ENCODE measurements at places on chromosomes 12 and 14.

GRCh38 chr12:110039085-110039807, 9.1 kb downstream of the C12orf76 start:
- no peak for DNase-seq

DNA sequence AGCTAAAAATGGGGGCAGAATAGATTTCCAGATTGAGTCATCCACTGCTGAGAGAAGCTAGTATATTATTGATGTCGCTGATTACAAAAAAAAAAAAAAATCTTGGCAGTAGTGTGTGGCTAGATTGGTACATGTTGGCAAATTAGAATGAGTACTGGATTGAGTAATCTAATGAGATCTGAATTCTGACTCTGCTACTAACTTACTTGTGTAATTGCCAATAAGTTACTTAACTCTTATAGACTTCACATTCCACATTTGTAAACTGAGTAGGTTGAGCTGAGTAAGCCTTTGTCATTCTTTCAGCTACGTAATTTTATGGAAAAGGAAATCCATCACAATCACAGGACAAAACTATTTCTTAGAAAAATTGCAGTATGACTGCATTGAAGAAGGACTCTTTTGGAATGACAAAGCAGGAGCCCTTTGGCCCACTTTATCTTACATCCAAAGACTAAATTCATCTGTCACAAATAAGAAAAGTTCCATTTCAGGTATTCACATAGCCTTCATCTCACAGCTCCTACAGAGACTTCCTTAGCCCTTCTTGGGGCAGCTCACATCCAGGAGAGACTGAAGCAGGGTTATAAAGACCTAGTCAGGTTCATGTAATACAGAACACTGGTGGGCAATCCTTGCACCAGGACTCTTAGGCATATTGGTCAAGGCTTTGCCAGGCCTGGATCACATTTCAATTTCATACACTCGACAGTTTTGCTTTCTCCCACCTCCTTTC, 197.3 kb upstream of the CPNE8 start:
- no peak for DNase-seq

- no peak for DNase-seq
Measured at GRCh38 chr14:79571366-79571765, 639.9 kb downstream of the DIO2 start.

GRCh38 chr12:50066402-50066801, 9.0 kb downstream of the ASIC1 start:
- DNase-seq = no peak

- DNase-seq = no peak
Measured at GRCh38 chr14:65054471-65055085, 47.7 kb downstream of the MAX start.

- no peak for DNase-seq
Measured at GRCh38 chr14:74242021-74242779, 3.0 kb downstream of the VSX2 start.

- no peak for DNase-seq
Measured at GRCh38 chr14:50031602-50032313, 84.6 kb downstream of the VCPKMT start.

DNA sequence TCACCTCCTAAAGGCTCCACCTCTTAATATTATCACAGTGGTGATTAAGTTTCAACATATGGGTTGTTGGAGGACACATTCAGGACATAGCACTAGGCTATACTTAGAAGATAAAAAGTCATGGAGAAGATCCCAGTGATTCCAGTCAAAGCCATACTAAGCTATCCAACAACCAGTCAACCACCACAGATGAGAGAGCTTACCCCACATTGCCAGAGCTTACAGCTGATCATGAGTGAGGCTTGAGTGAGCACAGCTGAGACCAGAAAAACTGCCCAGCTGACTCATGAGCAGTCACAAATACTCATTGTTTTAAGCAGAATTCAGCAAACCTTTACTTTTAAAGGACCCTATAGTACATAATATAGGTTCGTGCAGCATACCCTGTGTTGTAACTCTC, 85.1 kb downstream of the DRAM1 start:
- no peak for DNase-seq

DNA sequence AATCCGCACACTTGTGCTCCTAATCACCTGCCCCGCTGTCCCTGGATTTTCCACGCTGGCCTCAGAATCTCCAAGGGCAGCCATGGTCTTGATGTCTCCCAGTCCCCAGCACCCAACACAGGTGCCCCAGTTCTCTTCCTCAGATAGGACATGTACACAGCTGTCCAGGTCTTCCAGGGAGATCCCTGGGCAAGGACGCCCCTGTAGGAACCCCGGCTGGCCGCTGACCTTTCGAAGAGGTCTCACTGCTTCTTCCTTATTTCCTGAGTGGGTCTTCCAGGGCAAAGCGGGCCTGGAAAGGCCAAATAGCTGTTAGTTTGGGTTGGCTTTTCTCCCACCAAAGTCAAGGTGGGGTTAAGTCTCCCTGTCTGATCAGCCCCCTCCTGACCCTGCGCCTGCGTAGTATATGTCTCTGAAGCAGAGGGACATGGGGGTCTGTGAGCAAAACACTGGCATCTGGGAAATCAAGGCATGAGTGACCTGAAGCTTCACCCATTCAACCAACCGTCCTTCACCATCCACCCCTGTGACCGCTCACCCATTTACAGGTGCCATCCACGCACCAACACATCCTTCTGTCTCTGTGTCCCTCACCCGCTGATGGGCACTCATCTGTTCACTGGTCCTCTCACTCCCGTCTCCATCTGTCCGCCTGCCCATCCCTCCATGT, 4.6 kb downstream of the BEGAIN start:
- DNase-seq = no peak

- DNase-seq = no peak
Measured at GRCh38 chr12:127722611-127723010, 544.4 kb upstream of the TMEM132C start.

GRCh38 chr14:33030386-33030785, 91.7 kb downstream of the NPAS3 start:
- no peak for DNase-seq

- DNase-seq = no peak
Measured at GRCh38 chr14:44609876-44610510, 102.9 kb upstream of the FSCB start.

GRCh38 chr14:96121660-96122395, 82.7 kb downstream of the C14orf132 start:
- no peak for DNase-seq

GRCh38 chr12:70828351-70828750, 92.2 kb downstream of the PTPRR start:
- DNase-seq = no peak

- no peak for DNase-seq
Measured at GRCh38 chr14:69090187-69090789, 62.6 kb downstream of the DCAF5 start.

DNA sequence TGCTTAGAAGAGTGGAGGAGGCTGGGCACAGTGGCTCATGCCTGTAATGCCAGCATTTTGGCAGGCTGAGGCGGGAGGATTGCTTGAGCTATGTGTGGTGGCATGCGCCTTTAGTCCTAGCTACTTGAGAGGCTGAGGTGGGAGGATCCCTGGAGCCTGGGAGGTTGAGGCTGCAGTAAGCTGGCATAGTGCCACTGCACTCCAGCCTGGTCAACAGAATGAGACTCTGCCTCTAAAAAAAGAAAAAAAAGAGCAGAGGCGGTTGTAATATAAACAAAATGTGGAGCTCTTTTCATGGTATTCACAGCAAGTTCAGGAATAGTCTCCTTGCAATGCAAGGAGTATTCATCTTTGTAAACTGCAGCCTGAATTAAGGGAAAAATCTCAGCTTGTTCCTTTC, 27.2 kb downstream of the ARID2 start:
- DNase-seq = no peak

GRCh38 chr12:3964439-3964838, 91.2 kb upstream of the PARP11 start:
- peak; percentile 39 for DNase-seq

DNA sequence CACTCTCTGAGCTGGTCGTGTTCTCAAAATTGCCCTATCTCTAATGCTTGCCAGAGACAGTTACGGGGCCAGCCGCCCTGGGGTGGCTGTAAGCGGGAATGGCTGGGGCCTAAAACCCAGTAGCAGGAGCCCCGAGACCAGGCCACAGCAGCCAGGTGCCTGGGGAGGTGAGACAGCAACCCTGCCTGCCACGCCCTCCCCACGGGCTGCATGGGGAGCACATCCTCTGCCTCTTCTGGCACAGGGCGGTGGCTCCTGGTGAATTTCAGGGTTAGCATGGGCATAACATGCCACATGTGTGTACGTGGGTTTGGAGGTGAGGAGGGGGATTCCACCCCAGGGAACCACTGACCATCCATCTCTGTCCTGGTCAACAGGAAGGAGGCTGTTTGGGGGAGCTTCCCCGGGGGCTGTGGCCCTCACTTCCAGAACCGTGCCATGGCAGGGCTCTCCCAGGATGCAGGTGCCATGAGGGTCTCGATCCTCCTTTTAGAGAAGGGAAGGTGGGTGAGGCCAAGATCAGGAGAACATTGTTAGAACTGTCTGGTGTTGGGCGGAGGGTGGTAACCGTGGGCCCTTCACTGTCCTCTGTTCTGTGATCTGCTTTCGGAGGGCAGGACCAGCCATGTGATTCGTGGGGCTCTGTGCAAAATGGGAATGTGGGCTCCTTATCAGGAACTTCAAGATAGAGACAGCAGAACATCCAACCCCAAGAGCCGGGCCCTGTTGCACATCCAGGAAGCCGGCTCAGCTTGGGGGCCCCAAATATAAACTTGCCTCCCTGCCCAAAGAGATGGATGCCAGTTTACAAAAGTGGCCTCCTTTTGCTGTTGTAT, 312.2 kb upstream of the DIO3 start:
- no peak for DNase-seq

- DNase-seq = no peak
Measured at GRCh38 chr14:80718940-80719339, 222.6 kb downstream of the CEP128 start.

- DNase-seq = no peak
Measured at GRCh38 chr14:33737446-33737845, 213.4 kb downstream of the EGLN3 start.

DNA sequence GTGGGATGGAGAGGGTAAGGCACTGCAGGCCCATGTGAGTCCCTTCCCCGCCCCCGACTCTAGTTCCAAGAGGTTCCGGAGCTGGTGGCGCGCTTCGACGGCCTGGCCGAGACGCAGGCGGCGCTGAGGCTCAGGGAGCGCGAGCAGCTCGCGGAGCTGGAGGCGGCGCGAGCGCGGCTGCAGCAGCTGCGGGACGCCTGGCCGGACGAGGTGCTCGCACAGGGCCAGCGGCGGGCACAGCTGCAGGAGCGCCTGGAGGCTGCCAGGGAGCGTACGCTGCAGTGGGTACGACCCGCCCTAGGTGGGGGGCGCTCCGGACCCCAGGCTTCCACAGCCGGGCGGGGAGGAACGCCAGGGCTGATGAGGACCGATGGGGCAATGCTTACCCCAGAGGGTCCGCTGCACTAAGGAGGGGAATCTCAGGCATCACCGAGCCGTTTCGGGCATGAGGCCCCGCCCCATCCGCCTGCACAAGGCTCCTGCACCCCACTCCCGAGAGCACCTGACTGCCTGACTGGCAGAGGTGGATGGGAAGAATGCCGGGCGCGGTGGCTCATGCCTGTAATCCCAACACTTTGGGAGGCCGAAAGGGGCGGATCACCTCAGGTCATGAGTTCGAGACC, 4.9 kb downstream of the CFAP73 start:
- DNase-seq = peak; percentile 64

DNA sequence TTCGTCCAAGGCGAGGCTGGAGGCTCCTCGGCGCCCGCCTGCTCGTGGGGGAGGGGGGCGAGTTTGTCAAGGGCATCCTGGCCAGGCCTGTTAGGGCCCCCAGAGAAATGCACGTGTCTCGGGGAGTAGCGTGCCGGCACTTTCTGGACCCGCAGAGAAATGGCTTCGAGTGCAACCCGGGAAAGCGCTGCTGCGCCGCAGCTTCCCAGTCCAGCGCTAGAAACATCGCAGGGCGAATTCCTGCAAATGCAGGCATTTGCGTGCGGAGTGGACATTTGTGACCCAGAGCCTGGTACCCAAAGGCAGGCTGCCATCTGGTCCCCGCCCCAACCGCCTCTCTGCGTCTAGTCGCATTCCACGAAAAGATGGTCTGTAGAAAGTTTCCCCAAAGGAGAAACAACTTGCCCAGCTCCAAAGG, 756 bp downstream of the LGR5 start:
- peak; percentile 43 for DNase-seq

Data from nephron progenitor cell (in vitro differentiated cells).